ENCODE measurements at places on chromosomes 4 and X.

DNA sequence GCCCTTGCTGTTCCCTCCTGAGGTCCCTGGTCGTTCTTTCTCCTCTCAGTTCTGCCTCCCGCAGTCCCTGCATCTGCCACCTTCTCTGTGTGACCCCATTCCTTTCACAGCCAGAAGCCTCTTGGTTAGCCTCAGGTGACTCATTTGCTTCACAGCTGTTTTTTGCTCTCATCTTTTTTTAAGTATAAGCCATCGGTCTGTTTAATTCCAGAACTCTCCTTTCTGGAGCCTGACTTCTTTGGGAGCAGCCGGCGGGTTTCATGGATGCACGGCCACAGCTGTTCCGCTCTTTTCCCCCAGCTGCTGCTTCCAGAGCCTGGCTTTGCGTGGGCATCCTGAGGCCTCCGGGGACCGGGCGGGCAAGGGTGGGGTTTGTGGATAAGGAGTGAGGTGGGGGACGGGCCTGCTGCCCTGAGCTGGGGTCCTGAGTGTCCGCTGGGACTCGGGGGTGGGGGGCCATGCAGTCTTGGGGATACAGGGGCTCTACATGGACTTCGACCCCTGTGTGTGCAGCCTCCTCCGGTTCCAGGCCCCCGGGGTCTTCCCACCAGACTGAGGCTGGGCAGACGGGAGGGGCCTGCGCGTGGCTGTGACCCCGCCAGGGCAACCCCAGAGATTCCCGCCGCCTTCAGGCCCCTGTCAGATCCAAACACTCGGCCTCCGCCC, 46.7 kb downstream of the PCGF3 start:
- DNase-seq = no peak

DNA sequence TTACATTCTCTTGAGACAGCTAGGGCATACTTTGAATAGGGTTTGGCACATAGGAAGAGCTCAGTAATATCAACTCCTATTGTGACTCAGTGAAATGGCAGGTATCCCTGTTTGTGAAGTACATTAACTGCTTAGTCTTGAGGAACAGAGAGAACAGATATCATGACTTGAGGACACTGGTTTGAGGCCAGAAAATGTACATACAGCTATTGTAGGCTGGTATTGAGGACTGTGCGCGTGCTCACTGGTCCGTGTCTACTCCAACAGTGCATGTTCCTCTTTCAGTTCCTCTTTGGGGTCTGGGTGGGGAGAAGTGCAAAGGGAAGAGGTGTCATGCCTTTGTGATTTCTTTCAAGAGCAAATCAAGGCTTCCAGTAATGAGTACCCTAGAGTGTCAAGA, 34.6 kb upstream of the TBC1D9 start:
- DNase-seq = peak; percentile 9

DNA sequence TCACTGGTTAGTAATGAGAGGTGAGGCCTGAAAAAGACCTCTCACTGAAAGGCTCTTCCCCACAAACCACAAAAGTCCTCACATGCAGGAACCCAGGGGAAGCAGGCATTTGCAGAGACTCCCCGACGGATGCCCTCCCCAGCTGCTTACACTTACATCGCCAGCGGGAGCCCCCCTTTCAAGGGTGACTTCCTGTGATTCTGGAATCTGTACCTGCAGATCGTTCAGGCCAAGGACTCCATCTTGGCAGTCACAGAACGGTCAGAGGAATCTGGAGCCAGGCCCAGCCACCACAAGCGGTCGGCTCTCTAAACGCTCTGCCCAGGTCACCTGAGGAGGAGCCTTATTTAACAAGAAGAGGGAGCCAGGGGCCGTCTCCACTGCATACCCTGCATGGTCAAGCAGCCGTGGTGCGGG, 71.3 kb upstream of the STS start:
- no peak for DNase-seq

GRCh38 chr4:181957088-181957487, 286.1 kb upstream of the TENM3 start:
- DNase-seq = no peak

DNA sequence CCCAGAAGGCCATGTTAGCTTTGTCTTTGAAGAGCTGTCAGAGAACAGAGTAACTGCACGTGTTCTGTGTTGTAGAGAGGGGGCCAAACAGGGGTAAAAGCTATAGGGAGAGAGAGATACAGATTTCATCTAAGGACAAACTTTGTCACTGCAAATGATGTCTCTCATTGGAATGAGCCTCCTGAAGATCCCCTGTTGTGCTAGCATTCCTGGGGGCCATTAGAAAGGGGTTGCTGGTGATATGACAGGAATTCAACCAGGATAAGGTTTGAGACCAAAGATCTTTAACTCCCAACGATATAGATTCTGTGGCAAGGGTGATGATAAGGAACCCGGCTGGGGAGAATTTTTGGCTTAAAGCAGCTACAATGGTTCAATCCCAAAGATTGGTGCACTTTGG, 16.8 kb downstream of the MID1 start:
- DNase-seq = no peak

GRCh38 chr4:25970691-25971432, 56.8 kb downstream of the SMIM20 start:
- DNase-seq = no peak

GRCh38 chrX:50889582-50889981, 21.0 kb upstream of the BMP15 start:
- DNase-seq = no peak

DNA sequence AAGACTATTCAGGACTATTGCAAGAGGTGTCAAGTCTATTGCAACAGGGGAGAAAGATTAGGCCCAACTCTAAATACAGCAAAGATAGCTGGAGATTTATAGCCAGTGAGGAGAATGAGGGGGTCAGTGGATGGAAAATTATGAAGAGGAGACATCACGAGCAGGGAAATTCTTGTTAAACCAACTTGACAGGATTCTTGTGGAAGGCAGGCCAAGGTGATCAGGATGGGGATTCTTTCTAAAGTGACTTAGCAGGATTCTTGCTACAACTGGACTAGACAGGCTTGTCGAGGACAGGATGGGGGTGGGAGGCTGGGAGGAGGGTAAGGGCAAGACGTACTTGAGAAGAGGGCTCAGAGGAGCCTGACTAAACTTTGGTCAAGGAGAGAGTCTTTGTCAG, 89.0 kb downstream of the PHEX start:
- DNase-seq = no peak

DNA sequence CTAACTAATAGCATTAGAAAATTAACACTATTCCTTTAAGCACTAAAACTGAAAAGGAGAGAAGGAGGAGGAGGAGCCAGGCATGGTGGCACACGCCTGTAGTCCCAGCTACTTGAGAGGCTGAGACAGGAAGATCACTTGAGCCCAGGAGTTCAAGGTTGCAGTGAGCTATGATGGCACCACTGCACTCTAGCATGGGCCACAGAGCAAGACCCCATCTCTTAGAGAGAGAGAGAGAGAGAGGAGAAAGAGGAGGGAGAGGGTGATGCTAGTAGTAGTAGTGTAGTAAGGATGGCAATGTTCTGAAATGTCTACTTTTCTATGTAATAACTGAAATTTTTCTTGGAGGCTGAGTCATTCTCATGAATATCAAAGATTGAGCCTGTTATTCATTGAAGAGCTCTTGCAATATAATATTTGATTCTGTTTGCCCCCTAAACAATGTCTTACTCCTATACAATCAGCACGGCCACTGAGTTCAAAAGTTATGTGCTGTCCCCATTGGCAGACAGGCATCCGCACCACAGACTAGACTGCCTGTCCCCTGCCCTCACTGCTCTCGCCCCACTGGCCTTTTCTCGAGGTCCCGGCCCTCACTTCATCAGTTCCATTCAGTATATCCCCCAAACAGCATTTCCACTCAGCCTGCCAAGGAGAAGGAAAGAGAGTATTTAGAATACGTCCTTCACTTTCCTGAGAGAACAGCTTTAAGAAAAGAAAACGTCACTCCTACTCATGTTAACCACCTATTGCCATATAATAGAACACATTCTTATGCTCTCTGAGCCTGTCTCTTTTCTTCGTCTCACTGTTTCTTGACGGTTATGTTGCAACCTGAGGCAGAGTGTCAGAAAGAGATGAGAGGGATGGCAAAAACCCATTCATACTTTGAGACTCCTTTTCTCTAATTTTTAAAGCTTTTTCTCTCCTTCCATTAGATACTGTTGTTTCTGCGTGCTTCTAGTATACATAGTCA, 238.1 kb downstream of the PALLD start:
- no peak for DNase-seq

GRCh38 chr4:48027653-48028052, 11.1 kb downstream of the NIPAL1 start:
- no peak for DNase-seq

DNA sequence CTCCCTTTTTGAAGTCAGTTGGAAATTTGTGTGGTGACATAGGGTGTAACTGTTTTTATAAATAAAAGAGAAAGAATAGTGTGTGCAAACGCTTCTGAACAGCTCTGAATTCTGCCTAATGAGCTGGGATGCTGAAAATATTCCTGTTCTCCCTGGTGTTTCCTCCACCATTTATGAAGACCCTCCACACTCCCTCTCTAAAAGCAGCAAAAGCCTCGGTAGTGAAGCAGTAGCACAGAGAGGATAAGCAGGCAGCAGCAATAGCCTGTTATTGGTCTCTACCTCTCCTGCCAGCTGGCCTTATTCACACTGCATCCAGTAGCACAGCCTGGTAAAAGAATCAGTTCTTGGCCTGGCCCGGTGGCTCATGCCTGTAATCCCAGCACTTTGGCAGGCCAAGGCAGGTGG, 406.1 kb downstream of the IQCM start:
- DNase-seq = no peak

GRCh38 chr4:1449833-1450741, 43.8 kb upstream of the NKX1-1 start:
- no peak for DNase-seq

DNA sequence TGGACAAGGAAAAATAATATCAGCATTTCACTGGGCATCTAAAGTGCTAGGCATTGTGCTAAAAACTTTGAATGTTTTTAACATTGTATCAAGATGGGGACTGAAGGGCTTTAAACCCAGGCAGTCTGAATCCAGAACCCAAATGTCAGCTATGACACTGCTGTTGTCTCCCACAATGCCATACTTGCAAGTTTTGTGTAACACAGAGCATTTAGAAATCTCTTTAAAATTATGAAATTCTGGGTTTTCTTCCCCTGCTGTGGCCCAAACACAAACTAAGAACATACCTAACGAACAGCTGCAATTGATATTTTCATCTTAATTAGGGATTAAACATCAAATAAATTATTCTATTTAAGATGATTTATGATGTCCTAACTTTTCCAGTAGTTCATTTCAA, 66.8 kb upstream of the LSM6 start:
- no peak for DNase-seq

DNA sequence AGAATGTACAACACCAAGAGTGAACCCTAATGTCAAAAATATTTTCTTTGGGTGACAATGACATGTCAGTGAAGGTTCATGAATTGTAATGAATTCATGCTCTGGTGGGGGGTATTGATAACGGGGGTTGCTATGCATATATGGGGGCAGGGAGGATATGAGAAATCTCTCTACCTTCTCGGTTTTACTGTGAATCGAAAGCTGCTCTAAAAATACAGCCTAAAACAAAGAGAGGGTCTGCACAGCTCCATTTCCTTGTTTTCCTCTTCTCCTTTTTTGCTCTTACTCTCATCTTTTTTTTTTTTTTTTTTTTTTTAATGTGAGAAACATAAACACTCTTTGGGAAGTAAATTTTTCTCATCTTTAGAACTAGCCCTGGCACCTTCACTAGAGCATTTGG, 85.8 kb downstream of the DCTD start:
- no peak for DNase-seq

DNA sequence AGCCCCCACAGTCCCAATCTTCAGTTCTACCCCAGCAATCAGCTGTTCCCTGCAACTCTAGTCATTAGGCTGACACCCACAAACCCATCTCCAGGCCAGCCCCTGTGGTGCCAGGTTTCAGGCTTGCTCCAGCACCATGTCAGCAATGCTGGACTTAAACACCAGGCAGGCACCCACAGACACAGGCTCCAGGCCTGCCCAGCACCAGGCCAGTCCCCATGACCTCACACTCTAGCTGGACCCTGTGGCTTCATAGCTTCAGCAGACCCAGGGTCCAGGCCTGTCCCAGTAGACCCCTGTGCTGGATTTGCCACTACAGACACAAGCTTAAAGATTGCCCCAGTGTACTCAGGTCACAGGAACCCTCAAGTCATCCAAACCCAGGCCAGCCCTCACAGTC, 300.3 kb downstream of the CHIC1 start:
- no peak for DNase-seq

- no peak for DNase-seq
Measured at GRCh38 chr4:176377780-176378179, 58.0 kb downstream of the SPCS3 start.

- DNase-seq = no peak
Measured at GRCh38 chr4:23770011-23770410, 119.8 kb downstream of the PPARGC1A start.

DNA sequence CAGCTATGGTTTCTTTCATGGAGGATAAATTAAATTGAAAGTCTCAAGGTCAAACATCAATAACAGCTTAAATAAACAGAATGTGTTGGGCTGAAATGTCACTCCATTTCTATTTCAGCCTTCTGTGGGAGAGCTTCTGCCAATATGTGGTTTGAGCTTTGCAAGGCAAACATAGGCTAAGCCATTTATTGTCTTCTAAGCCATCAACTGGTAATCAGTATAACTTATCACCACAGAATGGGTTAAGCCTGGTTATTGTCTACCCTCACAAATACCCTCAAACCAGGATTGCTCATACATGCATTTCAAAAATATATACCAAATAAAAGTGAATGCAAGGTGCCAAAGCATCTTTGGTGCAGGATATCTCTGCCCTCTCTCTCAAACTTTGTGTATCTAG, 52.7 kb downstream of the GABRB1 start:
- DNase-seq = no peak

DNA sequence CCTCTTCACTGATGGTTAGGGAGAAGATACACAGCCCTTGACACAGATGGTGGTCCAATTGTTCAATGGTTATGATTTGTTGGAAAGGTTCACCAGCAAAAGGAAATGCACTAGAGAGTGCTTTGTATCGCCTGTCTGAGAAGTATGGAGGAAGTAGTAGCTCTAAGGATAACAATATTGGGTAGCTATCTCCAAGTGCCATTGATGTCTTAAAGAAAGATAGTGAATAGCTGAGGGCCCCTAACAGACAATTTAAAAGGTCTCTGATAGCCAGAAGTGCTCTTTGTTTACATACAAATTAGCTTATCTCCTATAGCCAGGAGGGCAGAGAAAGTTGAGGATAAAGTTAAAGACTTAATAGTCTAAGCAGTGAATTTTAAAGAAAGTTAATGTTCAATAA, 33.9 kb upstream of the BLTP1 start:
- DNase-seq = no peak

DNA sequence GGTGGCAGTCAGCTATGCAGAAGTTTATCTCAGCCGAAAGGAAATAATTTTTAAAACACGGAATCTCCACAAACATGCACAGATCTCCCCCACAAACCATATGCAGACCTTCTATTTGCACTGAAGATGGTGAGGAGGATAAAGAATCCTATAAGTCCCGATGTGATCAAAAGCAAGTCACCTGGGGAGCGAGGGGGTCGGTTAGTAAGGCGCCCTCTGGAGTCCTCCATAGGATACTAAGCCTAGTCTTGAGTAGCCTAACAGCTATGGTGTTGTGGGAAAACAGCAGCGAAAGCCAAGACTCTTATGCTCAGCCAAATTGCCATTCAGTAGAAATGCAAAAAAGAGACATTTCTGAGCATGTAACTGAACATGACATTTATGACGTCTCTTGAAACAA, 210.9 kb downstream of the FRMPD4 start:
- DNase-seq = no peak

GRCh38 chr4:8378776-8379175, 61.7 kb downstream of the ACOX3 start:
- DNase-seq = no peak

Data from CD4-positive, alpha-beta T cell treated with Interleukin-6 at 100 ng/mL for 8 hours (primary cell).